ENCODE measurements at places on chromosomes 5 and 9.
A peak's percentile ranks its signal among the peaks of the same experiment; 100 is the strongest.

DNA sequence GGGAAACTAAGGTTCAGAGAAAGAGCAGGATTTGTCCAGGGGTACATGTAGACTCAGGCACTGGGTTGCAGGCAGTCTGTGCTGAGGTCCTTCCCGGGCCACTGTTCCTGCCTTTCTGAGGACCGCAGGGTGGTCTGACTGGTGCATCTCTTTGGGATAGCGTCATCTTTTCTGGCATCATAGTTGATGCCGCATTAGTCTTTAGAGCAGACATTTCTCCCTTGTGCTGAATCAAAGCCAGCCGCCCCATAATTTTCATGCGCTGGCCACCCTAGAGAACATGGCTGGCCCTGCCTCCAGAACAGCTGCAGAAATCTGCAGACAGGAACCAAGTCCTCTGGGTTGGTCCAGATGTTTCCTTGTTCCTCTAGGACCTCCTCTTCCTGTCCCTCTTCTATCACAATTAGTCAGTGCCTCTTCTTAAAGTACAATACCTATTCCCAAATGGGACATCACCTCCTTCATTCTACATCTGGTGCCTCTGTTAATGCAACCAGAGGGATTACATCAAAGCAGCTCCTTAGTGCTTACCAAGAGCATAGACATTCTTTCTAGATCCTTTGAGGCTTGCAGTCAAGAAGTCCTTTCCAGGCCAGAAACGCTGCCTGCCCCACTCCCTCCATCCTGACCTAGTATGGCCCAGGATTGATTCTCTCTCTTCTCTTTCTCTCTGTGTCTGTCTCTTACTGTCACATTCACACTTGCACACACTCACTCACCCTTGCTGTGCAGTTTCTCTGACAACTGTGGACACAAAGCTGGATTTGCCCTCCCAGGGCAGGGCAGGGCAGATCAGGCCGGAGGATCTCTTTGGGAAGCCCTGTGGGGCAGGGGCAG is 42.0 kb upstream of the ORM1 start:
- no peak for DNase-seq

GRCh38 chr5:147234825-147235635 is at the start of gene STK32A:
Gene STK32A (plus strand): TSS chr5:147235026. CDS start chr5:147239635, 4,609 bp downstream.
- peak; percentile 80 for DNase-seq

DNA sequence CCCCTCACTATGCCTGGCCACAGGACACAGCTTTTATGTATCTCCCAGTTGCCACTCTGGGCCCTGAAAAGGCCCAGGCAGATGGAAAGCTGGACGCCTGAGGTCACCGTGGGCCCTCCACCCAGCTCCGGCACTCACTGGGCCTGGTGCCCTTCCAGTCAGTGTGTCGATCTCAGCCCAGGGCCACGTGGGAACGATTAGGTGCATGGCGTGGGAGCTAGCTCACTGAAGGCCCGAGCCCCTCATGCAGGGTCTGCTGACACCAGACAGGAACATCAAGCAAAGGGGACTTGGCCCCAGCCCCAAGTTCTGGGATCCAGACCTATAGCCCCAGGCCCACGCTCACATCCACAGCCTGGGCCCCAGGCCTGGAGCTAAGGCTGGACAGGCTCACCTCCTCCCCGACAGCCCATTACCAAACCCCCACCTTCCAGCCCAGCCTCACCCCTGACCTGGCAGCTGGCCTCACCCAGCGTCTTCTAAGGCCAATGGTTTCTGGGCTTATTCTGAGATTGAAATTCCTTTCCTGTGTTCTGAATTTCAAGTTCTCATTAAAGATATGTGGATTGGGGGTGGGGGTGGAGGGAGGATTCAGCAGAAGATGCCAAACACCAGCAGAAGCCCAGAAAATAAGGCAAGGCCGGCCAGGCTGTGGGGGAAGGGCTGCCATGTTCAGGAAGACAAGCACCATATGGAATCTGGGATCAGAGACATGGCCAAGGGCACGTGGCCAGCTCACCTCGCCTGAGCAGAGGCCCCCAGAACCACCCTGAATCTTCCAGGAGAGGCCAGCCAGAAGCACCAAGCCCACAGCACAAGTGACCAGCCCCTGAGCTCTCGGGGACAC is 74.5 kb downstream of the ADAMTS2 start:
- DNase-seq = no peak

DNA sequence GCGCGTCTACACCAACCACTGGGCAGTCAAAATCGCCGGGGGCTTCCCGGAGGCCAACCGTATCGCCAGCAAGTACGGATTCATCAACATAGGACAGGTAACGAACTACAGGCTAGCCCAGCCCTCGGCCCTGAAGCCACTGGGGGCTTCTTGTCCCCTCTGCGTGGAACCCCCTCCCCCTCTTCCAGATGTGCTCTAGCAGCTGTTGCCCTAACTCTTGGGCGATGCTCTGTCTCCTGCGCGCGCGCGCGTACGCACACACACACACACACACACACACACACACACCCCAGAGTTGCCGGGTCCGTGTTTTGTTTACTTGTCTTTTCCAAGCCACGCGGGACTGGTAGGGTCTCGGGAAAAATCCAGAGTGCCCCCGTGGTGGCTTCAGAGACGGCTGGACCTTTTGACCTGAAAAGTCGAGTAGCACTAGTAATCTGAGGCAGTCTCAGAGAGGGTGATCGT is 836 bp downstream of the PCSK5 start:
- DNase-seq = no peak

DNA sequence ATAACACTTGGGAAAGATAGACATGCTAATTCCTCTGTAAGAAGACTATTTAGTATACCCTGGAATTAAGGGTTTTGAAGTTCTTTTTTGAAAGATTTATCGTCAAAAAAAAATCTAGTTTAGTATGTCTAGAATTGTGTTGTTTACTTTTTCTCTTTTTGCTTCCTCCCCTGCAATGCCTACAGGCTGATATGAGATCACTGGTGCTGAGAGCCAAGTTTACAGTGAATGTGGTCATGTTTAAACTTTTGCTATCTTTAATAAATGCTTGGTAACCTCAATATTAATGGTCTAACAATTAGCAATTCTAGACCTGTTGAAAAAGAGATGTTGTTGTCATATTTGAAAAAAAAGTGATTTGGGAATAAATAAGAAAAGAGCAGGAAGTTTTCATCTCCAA is 86.1 kb downstream of the CWC27 start:
- no peak for DNase-seq

DNA sequence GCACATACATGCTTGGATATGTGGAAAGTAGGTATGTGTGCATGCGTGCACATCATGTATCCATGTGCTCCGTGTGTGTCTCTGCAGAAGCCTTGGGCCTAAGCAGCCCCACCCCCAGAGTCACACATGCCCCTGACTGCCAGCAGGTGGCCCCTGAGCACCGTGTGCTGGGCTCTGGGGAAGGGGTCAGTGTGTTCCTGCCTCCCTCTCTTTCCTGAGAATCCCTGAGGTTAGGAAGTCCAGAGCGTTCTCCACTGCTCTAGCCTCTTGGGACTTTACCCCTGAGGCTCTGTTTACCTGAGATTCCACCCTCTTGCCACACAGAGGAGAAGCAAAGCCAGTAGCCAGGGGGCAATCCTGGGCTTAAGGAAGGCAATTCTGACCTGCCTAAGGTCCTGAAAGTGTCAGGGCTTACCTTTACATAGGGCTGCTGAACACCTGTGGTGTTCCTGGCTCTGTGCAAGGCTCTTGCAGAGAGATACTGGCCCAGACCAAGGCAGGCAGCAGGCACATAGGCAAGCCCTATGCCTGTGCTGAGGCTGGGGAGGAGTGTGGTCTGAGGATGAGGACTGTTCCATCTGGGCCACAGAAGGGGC is 207.3 kb downstream of the TMEM38B start:
- DNase-seq = peak; percentile 49

- no peak for DNase-seq
Measured at GRCh38 chr9:24657387-24657786, 111.7 kb upstream of the IZUMO3 start.

GRCh38 chr9:81028504-81028903 is 660.8 kb downstream of the TLE1 start:
- DNase-seq = no peak

DNA sequence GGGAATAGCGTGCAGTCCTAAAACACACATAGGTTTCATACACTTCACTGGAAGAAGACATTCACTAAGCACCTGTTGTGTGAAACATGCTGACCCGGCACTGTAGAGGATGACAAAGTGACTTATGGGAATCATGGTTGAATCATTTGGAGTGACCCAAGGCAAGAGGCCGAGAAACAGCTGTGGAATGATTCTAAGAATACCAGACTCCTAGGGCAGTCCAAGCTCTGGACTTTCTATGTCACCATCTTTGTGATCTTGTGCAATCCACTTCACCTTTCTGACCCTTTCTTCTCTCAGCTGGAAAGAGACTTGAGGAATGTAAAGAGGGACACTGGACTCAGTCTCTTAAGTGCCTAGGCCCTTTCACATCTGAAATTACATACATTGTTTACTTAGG is 13.1 kb downstream of the MSANTD3 start:
- DNase-seq = no peak

- no peak for DNase-seq
Measured at GRCh38 chr5:14628346-14628745, 36.2 kb upstream of the OTULIN start.

DNA sequence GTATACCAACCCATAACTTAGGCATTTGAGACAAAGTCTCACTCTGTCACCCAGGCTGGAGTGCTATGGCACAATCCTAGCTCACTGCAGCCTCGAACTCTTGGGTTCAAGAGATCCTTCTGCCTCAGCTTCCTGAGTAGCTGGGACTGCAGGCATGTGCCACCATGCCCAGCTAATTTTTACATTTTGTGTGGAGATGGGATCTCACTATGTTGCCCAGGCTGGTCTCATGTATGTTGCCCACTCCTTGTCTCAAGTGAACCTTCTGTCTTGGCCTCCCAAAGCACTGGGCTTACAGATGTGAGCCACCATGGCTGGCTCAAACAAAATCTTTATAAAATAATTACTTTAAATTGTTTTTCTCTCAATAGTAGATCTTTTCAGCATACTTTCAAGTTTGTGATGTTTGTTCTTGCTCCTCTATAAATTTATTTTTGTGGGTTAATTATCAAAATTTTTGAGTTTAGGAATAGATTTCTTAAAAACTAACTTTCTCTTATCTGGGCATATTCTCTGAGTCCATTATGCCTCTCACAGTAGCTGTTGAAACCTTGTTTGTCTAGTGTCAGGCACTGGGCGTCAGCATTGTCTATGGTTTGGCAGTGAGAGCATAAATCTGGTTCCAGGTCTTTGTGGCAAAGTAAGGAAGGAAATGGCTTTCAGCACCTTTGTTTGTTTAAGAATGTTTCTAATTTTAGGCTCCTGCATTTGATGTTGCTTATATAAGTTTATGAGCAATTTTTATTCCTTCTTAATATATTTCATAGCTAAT is 38.7 kb downstream of the NLN start:
- no peak for DNase-seq

DNA sequence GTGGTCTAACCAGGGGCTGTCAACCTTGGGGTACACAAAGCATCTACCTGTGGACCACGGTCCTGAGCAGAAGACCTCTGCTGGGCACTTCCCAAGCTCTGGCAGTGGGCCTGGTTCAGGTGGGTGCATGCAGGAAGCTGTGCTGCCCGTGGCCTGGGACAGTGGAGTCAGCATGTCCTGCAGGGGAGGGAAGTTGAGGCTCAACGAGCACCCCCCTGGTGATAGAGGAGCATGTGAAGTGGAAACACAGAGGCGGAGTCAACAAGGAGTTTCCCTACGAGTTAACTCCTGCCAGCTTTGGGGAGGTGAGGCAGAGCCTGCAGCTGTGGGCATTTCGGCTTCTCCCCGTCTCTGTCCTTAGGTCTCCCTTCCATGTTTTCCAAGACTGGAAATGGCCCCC is 67.5 kb upstream of the IRX2 start:
- no peak for DNase-seq

DNA sequence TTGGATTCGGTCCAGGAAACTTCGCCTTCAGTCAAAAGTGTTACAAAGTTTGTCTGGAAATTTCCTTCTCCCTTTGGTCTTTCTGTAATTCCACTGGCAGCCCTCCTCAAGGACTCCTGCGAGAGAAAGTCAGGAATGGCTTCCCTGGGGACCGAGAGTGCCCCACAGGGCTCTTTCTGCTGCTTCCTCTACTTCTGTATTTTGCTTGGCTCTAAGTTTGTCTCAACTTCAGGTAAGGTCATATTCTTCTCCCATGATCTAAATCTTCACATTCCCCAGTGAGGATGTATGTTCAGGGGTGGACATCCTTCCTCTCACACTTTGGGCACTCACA is 10.3 kb upstream of the RIOK2 start:
- DNase-seq = no peak

GRCh38 chr9:132003896-132004295 is 75.8 kb downstream of the MED27 start:
- DNase-seq = no peak

- DNase-seq = no peak
Measured at GRCh38 chr5:1054018-1054798, 45.6 kb downstream of the NKD2 start.

DNA sequence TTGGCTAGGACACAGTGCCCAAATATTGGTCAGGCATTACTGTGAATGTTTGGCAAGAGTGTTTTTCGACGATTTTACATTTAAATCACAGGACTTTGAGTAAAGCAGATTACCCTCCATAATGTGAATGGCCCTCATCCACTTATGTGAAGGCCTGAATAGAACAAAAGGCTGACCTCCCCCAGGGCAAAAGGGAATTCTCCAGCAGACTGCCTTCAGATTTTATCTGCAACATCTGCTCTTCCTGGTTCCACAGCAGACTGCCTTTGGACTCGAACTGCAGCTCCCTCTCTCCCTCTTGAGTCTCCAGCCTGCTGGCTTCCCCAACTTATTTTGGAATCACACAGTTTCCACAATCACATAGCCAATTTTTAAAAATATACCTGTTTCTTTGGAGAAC is 7.1 kb upstream of the TMEM215 start:
- DNase-seq = no peak

- DNase-seq = no peak
Measured at GRCh38 chr9:134987906-134988700, 70.4 kb upstream of the FCN1 start.

- no peak for DNase-seq
Measured at GRCh38 chr5:43900974-43901373, 298.0 kb downstream of the NNT start.

GRCh38 chr9:98168941-98169488 is 23.4 kb downstream of the CORO2A start:
- no peak for DNase-seq

- DNase-seq = no peak
Measured at GRCh38 chr5:36575361-36575781, 31.0 kb upstream of the SLC1A3 start.

DNA sequence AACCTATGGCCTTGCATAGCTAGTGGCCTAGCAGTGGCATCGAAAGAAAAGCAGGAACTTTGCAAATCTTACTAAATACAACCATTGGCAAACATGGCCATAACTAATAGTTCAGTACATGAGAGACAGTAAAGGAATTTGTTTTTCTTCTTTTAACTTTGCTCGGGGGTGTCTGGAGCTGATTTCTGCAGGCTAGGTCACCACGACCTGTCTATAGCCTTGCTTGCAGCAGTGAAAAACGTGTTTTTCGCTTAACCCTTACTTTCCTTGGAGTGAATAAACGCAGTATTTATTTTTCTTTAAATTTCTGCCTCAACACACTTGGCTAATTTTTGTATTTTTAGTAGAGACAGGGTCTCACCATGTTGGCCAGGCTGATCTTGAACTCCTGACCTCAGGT is 19.9 kb downstream of the NAIF1 start:
- no peak for DNase-seq
